ENCODE measurements at places on chromosomes 11 and 22. TPM values are rescaled to one million over a fixed set of nuclear protein-coding genes. Genes with fewer than 3 reads are reported as not detected.

CRYBA4 gene
- not detected for total RNA-seq

OR10G4 gene
- total RNA-seq, result not detected

HPX gene
- not detected for total RNA-seq

POU2AF1 gene
- total RNA-seq, result not detected

OR52E6 gene
- not detected for total RNA-seq

LARGE2 gene
- total RNA-seq, result 1.2 TPM

KLHL35 gene
- 0.70 TPM for total RNA-seq

KCTD14 gene
- total RNA-seq, result 10.4 TPM

MRGPRX4 gene
- not detected for total RNA-seq

GTSE1 gene
- 3.3 TPM for total RNA-seq

TEX12 gene
- total RNA-seq, result not detected

NPAS4 gene
- not detected for total RNA-seq

OR2AG2 gene
- total RNA-seq, result 0.25 TPM

KBTBD3 gene
- 11.9 TPM for total RNA-seq

- peak; percentile 31 for DNase-seq
These were observed at the start of gene SLC29A2 for GRCh38 chr11:66371627-66372415. TSS of gene SLC29A2 (minus strand) at chr11:66371760. CDS start at chr11:66371591, 169 bp downstream.

GRCh38 chr11:72589802-72590761 lies 84.1 kb downstream of the PDE2A start:
- DNase-seq, result peak; percentile 27

GRCh38 chr11:110453684-110454354 lies 24.1 kb downstream of the FDX1 start:
- DNase-seq, result no peak

DNA sequence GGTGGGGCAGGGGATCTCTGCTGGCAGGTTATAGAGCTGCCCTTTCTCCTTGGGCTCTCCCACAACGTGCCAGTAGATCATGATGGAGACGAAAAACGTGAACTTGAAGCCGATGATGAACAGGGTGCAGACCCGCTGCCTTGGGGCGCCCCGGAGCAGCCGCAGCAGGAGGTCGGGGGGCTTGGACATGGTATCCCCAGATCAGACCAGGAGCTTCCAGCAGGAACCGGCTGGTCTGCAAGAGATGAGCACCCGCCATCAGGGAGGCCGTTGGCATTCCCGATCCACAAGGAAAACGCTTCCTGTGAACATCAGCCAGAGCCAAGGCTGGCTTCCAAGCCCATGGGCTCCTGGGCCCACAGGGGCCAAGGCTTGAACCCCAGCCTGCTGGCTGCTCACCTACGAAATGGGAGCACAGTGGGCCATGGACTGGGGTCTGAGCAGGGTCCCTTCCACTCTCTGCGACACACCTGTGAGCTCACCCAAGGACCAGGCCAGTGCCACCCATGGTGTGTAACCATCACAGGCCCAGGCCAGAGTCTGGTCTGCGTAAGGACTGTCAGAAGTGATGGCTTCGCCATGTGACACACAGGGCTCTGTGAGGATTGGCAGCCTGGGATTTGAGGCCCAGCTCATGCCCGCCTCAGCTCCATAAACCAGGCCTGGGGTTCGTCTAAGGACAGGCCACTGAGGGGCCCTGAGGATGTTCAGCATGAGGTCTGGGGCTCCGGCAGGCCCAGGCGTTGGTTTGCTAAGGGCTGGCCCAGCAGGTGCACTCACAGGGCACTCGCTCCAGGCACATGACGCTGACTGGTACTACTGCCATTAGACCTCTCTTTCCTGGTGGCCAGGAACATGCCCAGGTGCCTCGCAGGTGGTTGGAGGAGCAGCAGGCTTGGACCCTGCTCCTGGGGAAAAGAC lies 26.6 kb downstream of the A4GALT start:
- no peak for DNase-seq

DNA sequence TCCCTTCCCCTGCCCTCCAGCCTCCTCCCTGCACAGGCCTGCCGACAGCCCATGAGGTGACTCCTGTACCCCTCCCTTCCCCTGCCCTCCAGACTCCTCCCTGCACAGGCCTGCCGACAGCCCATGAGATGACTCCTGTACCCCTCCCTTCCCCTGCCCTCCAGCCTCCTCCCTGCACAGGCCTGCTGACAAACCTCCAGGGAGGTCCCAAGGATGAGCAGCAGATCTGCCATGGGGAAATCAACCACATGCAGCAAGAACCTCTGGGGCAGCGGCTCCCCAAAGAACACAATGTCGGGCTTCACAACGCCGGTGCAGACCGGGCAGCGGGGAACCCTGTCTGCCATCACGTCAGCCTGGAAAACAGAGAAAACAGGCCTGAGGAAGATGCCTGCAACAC lies 12.3 kb downstream of the SIRT3 start:
- no peak for DNase-seq

- DNase-seq, result no peak
These were observed 42.0 kb downstream of the SGSM3 start for GRCh38 chr22:40412441-40412840.

GRCh38 chr11:75527938-75528735 lies 2.4 kb upstream of the GDPD5 start:
- peak; percentile 61 for DNase-seq

DNA sequence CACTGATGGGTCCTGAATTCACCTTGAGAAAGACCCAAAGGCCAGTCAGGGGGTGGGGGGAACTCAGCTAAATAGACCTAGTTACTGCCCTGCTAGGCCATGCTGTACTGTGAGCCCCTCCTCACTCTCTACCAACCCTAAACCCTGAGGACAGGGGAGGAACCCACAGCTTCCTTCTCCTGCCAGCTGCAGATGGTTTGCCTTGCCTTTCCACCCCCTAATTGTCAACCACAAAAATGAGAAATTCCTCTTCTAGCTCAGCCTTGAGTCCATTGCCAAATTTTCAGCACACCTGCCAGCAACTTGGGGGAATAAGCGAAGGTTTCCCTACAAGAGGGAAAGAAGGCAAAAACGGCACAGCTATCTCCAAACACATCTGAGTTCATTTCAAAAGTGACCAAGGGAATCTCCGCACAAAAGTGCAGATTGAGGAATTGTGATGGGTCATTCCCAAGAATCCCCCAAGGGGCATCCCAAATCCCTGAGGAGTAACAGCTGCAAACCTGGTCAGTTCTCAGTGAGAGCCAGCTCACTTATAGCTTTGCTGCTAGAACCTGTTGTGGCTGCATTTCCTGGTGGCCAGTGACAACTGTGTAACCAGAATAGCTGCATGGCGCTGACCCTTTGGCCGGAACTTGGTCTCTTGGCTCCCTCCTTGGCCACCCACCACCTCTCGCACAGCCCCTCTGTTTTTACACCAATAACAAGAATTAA lies 2.4 kb upstream of the TTC36 start:
- DNase-seq, result no peak

GRCh38 chr11:34643846-34644245 lies 23.0 kb downstream of the EHF start:
- no peak for DNase-seq

- no peak for DNase-seq
These were observed 126.4 kb downstream of the SEZ6L start for GRCh38 chr22:26295563-26296126.

DNA sequence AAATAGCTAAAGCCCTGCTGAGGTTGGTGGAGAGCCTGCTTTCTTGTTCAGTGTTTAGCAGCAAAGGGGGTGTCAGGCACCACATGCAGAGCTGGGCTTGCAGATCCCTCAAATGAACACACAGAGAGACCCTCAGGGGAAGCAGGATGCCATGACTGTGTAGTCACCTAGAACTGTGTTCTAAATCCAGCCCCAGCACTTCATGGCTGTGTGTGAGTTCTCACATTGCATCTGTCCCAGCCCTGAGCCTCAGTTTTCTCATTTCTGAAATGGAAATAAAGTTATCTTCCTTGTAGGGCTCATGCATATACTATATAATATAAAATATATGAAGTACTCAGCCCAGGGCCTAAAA lies 47.1 kb downstream of the CWC15 start:
- no peak for DNase-seq

- no peak for DNase-seq
These were observed 24.8 kb downstream of the TPST2 start for GRCh38 chr22:26565181-26565580.

DNA sequence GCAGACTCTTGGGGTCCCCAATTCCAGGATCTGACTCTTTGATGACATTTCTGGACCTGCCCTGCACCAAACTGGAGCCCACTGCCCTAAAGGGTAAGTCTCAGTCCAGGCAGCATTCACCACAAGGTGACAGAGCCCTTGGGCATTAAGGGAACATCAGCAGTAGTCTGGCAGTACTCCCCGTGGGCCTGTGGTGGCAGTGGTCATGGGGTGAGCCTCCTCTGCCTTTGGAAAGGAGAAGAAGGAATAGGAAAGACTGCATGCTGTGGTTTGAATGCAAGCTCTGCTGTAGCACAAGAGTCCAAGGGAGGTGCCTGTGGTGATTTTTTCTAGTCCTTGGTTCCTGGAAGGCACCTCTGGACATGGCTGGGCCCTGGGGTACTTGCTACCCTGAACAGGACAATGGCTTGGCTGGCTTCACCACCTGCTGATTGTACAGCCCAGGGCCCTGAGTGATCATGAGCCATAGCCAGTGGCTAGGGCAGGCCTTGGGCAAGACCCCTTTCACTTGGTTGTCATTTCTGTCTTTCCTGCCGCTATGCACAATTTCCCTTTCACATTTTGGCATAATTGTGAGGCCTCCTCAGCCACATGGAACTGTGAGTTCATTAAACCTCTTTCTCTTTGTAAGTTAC lies 160.7 kb upstream of the GRIA4 start:
- DNase-seq, result no peak

GRCh38 chr11:71373791-71374454 lies 74.3 kb downstream of the DHCR7 start:
- no peak for DNase-seq

- no peak for DNase-seq
These were observed 34.8 kb upstream of the FZD4 start for GRCh38 chr11:86990031-86990430.

- no peak for DNase-seq
These were observed 5.1 kb downstream of the TSPAN18 start for GRCh38 chr11:44731685-44732430.

GRCh38 chr11:74085542-74085892 lies 76.6 kb upstream of the UCP3 start:
- peak; percentile 39 for DNase-seq

- no peak for DNase-seq
These were observed 126.3 kb downstream of the KIRREL3 start for GRCh38 chr11:126874276-126874675.

DNA sequence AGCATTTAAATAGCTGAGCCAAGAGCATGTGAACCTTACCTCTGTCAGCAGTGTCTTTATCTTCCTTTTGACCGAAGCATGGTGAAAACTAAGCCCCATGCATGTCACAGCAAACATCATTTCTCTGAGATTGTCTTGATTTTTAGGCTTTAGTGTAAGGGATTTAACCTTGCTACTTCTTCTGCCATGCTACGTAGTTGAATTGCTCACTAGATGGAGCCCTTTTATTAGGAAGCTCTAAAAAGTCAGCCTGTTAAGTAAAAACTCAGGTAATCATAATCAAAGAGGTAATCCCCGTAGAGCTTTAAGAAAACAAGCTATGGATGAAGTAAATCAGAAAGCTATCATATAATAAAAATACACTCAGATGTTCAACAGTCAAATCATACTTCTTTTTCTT lies 149.5 kb downstream of the PGR start:
- peak; percentile 45 for DNase-seq

- no peak for DNase-seq
These were observed 6.7 kb downstream of the SMTN start for GRCh38 chr22:31087744-31088215.

GRCh38 chr11:122307476-122308035 lies 191.5 kb upstream of the BLID start:
- DNase-seq, result no peak

GRCh38 chr22:38124236-38124974 lies 13.9 kb upstream of the BAIAP2L2 start:
- no peak for DNase-seq

DNA sequence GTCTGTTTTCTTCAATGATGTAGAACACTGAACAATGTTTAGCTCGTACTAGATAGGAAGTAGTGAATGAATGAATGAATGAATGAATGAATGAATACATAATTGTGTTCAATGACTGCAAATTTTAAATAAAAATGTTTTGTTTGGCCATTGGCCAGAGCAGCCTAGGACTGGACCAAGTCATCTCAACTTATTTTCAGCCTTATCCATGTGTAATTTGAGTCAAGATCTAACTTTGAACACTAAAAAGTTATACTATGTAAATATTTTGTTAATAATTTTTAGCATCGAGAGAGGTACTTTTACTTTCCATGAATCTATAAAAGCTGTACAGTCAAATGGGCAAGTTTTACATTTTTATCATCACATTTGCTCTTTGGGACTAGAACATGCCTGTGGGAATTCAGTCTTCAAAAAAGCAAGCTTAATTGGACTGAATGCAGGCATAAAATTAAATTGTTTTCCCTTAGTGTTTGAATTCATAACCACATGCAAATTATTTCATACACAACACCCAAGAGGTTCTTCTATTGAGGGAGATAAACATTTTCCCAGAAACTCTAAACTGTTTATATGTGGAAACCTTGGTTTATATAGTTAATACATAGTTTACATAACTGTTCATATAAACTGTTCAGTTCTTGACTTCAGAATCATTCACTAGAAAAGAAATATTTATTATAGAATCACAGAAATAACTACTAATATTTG lies 222.1 kb upstream of the ANO3 start:
- DNase-seq, result no peak

DNA sequence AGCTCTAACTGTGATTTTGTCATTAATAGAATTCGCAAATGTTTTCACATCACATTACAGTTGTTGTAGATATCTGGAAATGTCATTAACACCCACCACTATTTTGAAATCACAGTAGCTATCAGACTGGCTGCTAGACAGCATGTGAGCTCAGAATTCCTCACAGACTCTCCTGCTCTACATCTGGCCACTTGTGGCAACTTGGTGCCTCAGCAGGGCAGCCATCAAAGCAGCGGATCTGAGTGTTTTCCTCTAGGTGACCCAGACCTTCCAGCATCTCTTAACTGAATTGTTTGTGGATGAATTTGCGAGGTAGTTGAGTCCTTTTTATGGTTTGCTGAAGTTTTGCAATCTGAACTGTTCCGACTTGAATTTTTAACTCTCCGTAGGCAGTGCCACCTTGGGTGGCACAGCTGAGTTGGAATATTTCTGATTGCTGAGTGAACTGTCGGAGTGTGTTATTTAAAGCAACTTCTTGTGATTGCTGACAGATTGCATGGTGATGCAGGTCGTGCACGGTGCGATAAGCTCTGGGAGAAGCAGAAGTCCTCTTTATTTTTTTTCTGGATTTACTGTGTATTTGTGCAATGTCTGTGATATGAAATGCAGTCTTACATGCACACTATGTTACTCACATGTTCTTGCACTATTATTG lies 114.0 kb upstream of the PLET1 start:
- no peak for DNase-seq
